Thyroid gland (tissue), 4 donors: ENCODE measurements at places on chromosomes 2 and 18.

DNA sequence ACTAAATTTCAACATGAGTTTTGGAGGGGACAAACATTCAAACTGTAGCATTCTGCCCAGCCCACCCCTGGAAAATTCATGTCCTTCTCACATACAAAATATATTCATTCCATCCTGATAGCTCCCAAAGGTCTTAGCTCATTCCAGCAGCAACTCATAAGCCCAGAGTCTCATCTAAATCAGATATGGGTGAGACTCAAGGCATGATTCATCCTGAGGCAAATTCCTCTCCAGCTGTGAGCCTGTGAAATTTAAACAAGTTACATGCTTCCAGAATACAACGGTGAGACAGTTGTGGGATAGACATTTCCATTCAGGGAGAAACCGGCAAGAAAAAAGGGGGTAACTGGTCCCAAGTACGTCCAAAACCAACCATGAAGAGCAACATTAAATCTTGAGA lies 43.5 kb upstream of the FAHD2A start:
- H3K27ac ChIP-seq, result no peak overlapping the region
- no peaks in the 10 kb centered on the region for H3K27me3 ChIP-seq
- H3K36me3 ChIP-seq, result no peaks in the 10 kb centered on the region
- H3K4me3 ChIP-seq, result no peak overlapping the region
- no peak for DNase-seq

DNA sequence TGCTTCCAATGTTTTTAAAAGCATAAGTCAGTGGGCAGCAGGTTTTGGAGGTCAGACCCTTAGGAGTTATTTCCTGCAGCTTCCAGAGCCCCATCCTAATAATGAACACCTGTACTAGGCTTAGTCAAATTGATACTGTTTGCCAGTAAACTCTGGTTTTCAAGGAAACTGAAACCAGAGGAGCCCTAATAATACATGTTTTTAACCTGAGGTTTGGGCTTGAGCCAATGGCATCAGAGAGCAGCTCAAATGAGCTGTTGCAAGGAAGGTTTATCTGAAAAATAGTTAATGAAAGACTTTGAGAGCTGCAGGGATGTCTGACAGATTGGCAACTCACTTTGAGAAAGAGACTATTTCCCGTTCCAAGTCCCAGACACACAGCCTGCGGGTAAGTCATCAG lies 54.6 kb downstream of the DCC start:
- no peaks in the 10 kb centered on the region for H3K27me3 ChIP-seq
- H3K36me3 ChIP-seq, result no peaks in the 10 kb centered on the region
- no peak overlapping the region for H3K4me3 ChIP-seq
- DNase-seq, result no peak

- no peaks in the 10 kb centered on the region for H3K36me3 ChIP-seq
- DNase-seq, result peak; percentile 94
- H3K27ac ChIP-seq, result no peak overlapping the region
- H3K27me3 ChIP-seq, result no peaks in the 10 kb centered on the region
- no peak overlapping the region for H3K4me3 ChIP-seq
- no peaks in the 10 kb centered on the region for H3K4me1 ChIP-seq
These were observed 17.5 kb downstream of the METTL8 start for GRCh38 chr2:171416009-171416926.

DNA sequence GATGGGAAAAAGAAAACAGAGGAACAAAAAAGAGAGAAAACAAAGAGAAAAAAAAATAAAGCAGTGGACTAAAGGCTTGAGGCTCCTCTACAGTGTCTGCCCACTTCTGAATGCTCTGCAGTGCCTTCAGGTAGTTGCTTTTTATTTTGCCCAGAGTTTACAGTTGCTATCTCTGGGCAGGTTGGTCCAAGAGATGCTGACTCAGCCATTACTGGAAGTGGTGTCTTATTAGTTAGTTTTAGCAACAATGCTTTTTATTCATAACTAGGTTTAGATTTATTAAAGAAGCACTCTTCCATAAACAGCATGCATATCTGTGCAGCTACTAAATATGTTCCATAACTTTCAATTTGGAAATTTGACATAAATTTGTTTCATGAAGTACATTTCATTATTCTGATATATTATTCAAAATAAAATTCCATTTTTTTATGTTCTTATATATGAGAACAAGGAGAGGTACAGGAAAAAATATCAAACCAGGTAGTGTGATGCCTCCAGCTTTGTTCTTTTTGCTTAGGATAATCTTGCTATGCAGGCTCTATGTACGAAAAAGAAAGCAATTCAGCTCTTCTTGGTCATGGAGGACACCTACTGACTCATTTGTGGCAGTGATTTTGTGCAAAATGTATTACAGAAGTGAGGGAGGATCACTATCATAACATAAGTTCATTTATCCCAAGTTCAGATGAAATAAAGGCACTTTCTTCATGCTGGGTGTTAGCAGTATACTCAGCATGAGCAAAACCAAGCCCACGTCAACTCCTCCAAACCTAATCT lies 69.5 kb downstream of the RPIA start:
- no peaks in the 10 kb centered on the region for H3K36me3 ChIP-seq
- H3K27ac ChIP-seq, result no peak overlapping the region
- H3K4me3 ChIP-seq, result no peak overlapping the region
